ENCODE measurements at places on chromosomes 6 and 20.

GRCh38 chr20:40865095-40865494, 163.5 kb upstream of the TOP1 start:
- no peak for DNase-seq

- DNase-seq = no peak
Measured at GRCh38 chr6:170253226-170253909, 37.5 kb downstream of the DLL1 start.

- no peak for DNase-seq
Measured at GRCh38 chr6:133899556-133899955, 10.6 kb downstream of the TCF21 start.

GRCh38 chr6:143953922-143954321, 54.1 kb downstream of the PLAGL1 start:
- no peak for DNase-seq

- DNase-seq = no peak
Measured at GRCh38 chr20:57711311-57711712, 1.5 kb upstream of the PMEPA1 start.

DNA sequence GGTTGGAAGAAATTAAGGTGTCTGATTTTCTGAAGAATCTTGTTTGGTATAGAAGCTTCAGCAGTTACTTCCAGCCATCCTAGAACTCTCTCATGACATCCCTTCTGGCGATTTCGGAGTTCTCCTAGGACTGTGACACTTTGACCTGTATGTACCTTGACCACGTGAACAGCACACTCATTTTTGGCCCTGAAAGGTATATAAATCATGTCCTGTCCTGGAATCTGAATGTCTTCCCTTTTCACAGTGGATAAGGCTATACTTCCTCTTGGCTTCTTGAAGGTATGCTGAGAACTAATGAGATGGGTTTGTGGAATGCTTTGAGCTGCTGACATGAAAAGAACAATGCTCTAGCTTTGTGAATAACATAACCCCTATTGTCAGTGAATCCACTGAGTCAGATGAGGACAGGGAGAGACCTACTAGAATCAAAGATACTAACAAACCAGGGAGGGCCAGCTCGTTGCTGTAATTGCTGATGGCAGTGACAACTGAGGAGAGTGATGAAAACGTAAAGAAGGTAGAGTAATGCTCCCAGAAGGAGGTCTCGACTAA, 6.0 kb upstream of the ZDHHC14 start:
- no peak for DNase-seq

DNA sequence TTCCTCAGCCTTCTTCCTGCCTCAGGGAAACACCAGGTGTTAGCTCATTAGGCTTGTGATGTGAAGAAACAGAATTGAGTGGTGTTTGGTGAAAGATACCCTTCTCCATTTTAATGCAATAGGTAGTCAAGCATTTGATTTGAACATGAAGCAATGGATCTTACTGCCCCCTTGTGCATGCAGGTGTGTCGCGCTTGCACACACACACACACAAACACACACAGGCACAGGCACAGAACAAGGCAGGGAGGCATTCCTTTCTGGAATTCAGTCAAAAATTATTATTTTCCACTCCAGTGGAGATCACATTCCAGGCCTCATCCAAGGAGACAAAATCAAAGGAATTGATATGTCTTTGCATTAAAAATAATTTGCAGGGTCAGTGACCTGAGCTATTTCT, 667.0 kb upstream of the MARCKS start:
- DNase-seq = no peak
